ENCODE measurements at places on chromosomes 1 and 21. TPM values are rescaled to one million over a fixed set of nuclear protein-coding genes. Genes with fewer than 3 reads are reported as not detected.

FAM151A gene
- total RNA-seq: 0.14 TPM

TEDDM1 gene
- not detected for total RNA-seq

TTC34 gene
- 0.02 TPM for total RNA-seq

SPRR2B gene
- total RNA-seq: not detected

LCE1A gene
- total RNA-seq: not detected

Data from A549 treated with GW870086 at 1 μM for 4 hours (cell line).